ENCODE measurements at places on chromosomes 13 and 19. TPM values are rescaled to one million over a fixed set of nuclear protein-coding genes. Genes with fewer than 3 reads are reported as not detected.
A peak's percentile ranks its signal among the peaks of the same experiment; 100 is the strongest.

Gene ZNF442
- total RNA-seq: 2.1 TPM

Gene GIPC1
- 93.1 TPM for total RNA-seq

DNA sequence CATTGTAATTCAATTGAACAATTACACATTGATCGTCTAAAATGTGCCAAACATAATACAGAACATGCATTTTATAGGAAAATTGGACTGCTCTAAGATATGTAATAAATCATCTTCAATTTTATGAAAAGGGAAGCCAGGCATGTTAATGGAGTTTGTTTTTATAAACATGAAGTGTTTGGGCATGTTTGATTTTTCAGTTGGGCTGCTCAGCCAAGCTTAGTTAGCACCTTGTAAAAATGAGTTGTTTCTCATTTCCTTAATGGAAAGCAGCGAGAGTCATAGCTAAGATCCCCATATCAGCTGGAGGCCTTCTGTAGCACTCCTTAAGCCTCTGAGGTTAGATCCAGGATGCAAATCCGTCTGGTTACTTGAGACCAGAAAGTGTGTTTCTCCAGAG is 422.3 kb downstream of the SPRY2 start:
- DNase-seq: no peak

- DNase-seq: no peak
These were observed 689.0 kb downstream of the DIAPH3 start for GRCh38 chr13:59474696-59475095.

GRCh38 chr13:41312176-41312500 is 1.1 kb downstream of the NAA16 start:
- DNase-seq: peak; percentile 48

- DNase-seq: no peak
These were observed 32.2 kb upstream of the MBNL2 start for GRCh38 chr13:97189928-97190327.

- no peak for DNase-seq
These were observed 11.5 kb downstream of the CUL4A start for GRCh38 chr13:113220877-113221276.

GRCh38 chr13:30191491-30192100 is 115.8 kb downstream of the KATNAL1 start:
- peak; percentile 67 for DNase-seq

GRCh38 chr19:47725759-47726401 is 12.7 kb downstream of the EHD2 start:
- DNase-seq: no peak
